ENCODE measurements at places on chromosomes 2 and 18.

GRCh38 chr2:128451084-128452023 lies 132.7 kb upstream of the HS6ST1 start:
- no peak for DNase-seq

DNA sequence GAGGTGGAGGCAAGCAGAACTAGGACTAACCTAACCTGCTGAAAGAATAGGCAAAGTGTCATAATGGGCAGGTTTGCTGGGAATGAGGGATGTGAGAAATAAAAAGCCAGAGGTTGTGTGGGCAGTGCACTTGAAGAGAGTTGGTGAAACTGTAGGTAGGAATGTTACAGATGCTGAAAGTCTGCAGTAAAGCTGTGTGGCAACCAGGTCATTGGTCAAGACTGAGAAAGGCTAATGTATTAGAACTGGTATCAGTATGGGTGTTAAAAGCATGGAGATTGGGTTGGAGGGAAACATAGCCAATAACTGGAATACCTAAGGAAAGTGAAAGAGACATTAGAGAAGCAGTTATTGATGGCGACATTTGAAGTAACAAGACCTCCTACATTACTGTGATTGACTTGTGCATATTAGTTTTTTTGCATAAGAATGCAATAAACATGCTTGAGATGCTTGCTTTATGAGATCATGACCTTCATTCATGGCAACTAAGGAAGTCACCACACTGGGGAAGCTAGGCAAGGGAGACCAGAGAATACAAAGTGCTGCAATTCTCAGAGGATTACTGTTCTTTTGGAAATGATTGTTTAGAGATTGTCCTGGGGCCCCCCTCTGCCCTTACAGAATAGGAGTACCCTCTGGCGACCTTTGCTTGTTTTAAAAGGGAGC lies 11.8 kb downstream of the GULP1 start:
- DNase-seq, result no peak

- DNase-seq, result no peak
Measured at GRCh38 chr2:174773215-174773614, 8.9 kb upstream of the CHRNA1 start.

DNA sequence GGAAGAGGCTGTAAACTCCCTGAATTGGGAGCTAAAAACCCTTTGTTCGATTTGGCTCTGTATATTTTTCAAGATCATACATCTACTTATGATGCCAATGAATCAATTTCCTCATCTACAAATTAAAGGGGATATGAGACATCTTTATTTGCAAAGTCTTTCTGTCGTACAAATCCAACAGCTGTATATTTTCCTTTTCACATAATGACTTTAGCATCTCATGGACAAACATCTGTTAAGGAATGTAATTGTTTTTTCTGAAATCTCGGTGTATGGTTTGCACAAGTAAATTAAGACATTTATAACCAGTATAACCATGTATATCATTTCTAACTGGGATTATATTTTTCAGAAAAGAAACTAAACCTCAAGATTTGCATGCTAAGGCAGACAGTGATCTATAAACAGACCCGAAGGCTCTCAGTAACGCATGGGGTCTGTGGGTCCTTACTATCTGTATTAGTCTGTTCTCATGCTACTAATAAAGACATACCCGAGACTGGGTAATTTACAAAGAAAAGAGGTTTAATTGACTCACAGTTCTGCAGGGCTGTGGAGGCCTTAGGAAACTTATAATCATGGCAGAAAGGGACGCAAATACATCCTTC lies 130.8 kb downstream of the SLC8A1 start:
- no peak for DNase-seq

DNA sequence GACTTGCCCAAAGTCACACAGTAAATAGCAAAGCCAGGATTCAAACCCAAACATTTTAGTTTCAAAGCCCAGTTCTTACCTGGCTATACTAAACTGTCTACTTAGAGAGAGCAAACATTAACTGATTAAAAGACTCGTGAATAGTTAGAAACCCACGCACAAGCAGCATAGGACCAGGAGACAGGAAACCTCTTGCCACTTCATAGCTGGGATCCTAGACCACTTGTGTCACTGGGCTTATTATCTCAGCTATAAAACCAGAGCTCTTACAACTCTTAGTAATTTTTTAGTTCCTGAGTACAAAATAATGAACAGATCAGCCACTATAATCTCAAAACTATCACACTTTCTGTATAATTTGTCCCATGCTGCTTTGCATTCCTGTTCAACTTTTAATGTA lies 2.4 kb upstream of the AAK1 start:
- no peak for DNase-seq

GRCh38 chr2:131148426-131148825 lies 43.3 kb downstream of the PLEKHB2 start:
- no peak for DNase-seq

- DNase-seq, result no peak
Measured at GRCh38 chr18:61946449-61946848, 53.6 kb upstream of the RNF152 start.

DNA sequence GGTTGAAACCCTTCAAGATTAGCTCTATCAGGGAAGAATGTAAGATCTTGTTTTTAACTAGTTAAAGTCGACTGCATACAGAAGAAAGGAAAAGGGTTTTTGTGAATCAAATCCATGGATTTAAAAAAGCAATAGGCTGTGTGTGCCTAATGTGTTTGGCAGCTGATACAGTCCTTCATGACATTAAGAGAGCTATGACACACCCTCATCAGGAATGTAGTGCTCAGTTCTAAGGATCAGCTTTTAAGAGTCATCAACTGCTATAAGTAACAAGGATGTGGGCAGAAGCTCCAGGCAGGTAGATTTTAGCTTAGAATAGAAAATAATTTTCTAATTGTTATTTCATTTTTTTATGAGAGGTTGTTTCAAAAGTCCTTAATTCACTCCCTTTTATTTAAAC lies 52.9 kb downstream of the PPP1R1C start:
- DNase-seq, result no peak

GRCh38 chr2:139194546-139194945 lies 414.4 kb upstream of the NXPH2 start:
- no peak for DNase-seq

DNA sequence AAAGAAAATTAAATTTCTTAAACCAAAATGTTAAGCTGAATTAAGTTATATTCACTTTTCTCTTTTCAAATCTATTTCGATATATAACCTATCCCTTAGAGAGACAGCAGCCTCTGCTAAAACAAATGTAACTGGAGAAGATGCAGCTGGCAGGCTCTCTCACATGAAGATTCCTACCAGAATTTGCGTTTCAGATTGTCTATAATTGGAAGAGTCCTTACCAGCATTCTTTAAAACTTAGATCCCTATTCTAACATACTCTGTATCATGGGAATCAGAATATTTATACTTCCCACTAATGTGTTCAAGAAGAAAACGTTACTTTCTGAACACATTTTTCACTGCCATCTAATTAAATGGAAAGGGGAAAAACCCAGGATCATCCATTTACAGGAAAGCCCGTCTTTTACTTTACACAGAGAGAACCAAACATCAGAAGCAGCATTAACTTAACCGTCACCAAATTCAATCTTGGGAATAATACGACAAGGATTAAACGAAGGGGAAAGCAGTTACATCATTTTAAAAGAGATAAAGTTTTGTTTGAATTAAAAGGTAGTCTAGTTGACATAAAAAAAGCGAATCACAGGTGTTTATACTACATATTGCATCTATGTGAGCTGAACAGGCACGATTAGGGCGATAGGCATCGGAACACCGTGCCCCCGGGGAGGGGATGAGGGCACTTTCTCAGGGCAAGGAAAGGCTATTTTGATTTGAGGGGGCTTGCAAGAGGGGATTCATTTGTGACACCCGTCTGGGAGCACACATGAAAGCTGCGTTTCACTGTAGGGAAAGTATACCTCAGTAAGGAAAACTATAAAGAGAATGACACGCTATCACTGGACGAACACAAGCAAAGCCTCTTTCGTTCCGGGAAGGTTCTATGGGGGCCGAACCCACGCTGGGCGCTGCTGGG lies 1.3 kb downstream of the PTPN2 start:
- no peak for DNase-seq

DNA sequence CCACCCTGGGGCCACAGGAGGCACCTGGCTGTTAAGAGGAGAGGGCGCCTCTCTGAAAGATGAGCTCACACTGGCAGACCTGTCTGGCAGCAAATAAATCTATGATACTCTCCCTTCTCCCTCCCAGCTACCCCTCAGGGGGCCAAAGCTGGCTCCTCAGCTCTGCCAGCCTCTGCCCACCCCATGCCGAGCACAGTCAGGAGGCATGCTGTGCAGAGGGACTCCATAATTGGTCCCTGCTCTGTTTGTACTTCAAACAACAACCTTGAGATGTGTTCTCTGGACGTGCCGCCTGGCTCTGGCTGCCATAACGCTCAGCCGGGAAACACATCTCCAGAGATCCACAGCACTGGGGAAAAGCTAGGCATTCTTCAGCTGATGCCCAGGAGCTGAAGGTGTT lies 126.7 kb downstream of the GALNT14 start:
- no peak for DNase-seq

DNA sequence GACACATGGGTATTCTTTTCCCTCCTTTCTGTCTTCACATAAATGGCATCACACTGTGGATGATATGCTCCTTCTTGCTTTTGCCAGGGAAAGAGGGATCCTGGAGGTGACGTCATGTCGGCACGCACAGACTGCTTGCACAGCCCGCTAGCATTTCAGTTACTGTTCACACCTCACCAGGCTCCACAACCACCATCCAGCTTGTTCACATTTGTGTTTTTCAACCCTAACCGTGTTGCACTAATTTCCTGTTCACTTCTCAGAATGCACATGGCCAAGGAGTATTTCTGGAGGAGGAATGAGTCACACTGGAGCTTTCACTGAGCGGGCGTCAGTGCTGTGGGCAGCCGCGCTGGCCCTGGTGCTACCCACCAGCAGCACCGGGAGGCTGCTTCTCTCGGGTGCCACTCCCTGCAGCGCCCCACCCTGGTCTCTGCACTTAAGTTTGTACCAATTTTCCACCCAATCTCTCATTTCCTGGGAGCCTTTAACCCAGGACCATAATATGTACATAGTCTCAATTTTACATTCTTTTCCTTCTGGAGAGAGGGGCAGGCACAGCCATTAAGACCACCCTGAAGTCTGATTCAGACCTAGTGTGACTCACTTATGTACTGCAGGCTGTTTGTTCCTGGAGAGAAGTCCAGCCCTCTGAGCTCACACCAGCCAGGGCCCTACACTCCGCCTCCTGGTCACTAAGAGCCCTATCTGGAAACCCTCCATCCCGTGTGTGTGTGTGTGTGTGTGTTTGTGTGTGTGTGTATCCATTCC lies 65.1 kb downstream of the MBP start:
- peak; percentile 65 for DNase-seq

DNA sequence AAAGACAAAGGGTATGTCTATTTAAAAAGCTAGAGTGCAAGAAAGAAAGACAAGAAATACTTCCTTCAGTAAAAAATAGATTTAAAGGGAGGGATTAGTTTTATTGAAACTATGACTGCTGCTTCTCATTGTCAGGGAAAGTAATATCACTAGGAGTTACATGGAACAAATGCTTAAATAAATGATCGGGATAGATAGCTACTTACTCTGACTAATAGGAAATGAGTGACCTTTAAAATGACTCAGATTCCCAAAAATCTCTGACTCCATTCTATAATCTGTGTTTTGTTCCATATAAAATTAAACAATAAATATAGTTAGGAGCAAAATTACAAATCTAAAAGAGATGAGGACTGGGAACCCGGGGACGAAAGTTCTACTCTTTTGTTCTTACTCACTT lies 669.3 kb downstream of the NR4A2 start:
- DNase-seq, result no peak

GRCh38 chr2:204353823-204354222 lies 191.5 kb upstream of the PARD3B start:
- DNase-seq, result no peak

DNA sequence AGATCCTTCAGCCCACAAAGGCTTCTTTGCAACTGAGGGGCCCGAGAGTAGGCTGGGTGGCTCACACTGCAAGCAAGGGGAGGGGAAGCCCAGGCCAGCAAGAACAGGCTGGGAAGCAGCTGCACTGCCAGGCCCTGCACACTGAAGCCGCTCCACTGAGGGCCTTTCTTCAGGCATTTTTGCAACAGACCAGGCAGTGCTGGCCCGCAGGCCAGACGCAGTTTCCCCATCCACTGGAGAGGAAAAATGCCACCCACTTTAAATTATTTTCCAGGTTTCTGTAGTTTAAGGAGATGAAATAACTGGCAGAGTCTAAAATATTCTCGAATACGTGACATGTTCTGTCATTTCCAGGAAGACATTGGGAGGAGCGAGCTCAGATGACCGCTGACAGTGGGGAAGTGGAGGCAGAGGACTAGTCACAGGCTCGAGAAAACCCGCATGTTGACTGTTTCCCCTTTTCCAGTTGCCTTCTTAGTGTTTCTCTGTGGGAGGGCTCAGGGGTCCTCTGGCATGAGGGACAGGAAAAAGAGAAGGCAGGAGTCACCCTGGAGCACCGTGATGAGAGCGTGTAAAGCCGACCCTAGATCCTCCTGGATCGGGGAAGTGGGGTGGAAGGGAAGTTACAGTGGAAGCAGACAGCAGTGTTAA lies 53.3 kb upstream of the B3GNT7 start:
- no peak for DNase-seq

DNA sequence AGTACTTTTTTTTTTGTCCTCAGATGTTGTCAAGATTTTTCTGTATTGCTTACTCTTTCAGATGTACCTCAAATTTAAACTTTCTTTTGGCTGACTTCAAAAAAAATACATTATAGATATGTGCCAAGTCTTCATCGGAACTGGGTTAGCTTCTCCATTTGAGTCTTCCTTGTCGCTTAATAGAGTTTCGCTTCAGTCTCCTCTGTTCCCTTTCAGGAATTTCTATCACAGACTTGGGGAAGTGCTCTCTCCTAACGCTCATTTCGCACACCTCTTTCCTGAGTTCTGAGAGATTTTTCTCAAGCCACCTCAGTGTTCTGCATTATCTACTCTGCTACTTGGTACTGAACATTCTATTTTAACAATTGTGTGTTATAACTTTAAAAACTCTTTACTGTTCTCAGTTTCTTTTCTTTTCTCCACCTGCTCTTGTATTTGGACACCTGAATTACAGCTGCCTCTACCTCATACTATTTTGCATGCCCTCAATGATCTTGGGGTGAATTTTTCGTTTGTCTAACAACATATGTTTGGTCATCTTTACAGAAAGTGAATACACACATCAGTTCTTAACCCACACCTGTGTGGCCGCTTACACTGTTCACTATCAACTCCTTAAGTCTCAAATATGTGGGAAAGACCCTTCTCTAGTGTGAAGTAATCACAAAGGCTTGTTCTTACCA lies 16.5 kb downstream of the PTPN2 start:
- DNase-seq, result no peak

- no peak for DNase-seq
Measured at GRCh38 chr18:78666666-78667335, 312.8 kb upstream of the SALL3 start.

GRCh38 chr2:6694555-6694954 lies 171.2 kb downstream of the CMPK2 start:
- DNase-seq, result no peak

DNA sequence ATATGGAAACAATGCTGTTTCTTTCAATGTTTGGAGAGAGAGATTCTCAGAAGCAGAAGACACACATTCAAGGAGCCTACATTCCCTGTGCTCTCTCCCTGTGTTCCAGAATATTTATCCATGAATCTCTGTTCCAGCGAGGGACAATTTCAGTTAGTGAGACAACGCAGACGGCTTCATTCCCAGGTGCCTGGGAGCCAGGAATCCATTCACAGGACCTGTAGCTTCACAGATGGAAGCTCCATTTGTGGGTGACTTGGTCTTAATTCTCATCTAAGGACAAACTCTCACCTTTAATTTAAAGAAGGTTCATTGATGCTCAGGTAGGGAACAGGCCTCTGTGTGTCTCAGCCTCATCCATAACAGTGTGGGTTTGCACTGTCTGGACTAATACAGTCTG lies 1156.6 kb downstream of the RPIA start:
- DNase-seq, result no peak

All from stimulated activated CD4-positive, alpha-beta T cell treated with anti-CD3 and anti-CD28 coated beads, TNF-alpha, amount 100 ng/mL, for 24 hours (primary cell).